Dermis microvascular lymphatic vessel endothelial cell (primary cell): ENCODE measurements at places on chromosomes 7 and 10.

DNA sequence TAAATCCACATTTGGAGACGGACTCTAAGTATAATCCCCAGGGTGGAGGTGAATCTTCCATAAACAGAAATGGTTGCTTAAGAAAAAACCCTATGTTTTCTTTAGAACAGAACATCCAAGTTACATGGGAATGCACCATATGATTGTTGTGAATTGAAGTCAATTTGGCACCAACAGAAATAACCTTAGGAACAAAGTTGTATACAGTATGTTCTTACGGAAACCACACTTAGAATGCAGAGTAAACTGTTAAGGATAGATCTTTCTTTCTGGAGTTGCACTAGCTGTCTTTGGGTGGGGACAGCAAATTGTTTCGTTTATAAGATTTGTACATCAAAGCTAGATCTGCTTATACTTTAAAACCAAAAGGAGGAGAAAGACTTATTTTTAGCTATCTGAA lies 316.4 kb downstream of the PTEN start:
- no peak for DNase-seq

DNA sequence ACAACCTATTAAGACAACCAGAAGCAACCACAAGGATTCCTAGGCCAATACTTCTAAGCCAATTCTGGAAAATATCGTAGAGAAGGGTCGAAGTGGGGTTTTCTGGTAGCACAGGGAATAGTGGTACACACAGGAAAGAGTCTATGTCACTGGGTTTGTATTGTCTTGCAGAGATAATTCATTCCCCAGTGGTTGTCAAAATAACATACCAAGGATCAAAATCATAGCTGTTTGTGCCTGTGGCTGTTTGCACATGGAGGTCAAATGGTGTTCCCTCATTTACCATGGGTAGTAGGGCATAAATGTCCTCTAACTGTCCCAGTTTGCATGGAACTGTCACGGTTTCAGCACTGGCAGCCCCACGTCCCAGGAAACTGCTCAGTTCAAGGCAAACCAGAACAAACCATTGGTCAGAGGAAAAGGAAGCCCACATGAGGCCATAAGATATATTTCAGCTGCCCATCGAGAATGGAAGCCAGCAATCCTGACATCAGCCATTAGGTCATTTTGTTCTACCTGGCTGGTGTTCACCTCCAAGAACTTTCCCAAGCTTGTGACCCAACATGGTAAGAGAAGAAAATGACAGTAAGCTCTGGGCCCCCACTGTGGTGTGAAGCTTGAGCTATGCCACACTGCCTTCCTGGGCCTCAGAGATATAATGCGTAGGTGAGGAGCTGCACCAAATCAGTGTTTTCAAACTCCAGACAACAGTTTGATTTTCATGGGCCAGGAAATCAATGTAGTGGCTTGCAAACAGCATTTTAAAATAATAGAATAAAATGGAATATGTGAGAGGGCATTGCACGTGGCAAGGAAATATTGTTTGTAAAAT lies 53.9 kb upstream of the NFE2L3 start:
- DNase-seq = no peak

DNA sequence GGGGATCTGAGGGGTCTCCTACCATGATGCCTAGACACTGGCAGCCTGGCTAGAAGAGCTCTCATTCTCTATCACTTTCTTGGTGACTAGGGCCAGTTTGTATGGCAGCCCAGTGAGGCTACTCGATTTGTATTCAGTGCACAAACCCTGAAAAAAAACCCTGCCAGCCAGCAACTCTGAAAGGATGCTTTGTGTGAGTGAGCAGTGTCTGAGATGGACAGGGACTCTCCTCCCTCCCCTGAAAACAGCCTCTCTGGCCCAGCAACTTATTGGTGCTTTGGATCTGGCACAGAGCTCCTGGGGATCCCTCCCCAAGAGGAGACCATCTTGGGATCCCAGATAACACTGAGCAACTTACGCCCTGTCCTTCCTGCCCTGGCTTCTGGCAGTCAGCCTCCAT lies 10.8 kb upstream of the LRRC4 start:
- DNase-seq = no peak

DNA sequence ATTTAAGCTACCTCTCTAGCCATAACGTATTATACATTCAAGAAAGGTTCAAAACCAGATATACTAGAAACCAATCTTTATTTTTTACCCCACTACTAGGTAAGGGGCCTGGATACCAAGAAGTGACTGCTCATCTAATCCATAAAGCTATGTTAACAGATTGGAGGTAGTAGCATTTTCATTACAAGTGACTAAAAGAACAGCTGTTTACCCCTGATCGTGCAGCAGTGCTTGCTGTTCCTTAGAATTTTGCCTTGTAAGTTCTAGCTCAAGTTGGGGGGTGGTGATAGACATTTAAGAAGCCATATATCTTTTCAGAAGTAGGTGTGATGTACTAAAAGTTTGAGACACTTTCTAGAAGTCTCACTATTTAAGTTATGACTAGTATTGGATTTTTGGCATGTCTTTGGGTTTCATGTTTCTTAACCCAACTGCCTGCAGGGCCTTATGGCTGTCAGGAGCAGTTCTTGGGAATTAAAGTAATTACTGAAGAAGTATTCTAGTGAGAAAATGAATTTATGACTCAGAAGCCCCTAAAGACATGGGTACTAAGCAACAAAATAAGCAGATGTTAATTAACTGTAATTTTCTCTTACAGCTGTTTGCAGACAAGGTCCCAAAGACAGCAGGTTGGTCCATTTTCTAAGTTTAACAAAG lies 2.3 kb downstream of the PPIA start:
- no peak for DNase-seq

DNA sequence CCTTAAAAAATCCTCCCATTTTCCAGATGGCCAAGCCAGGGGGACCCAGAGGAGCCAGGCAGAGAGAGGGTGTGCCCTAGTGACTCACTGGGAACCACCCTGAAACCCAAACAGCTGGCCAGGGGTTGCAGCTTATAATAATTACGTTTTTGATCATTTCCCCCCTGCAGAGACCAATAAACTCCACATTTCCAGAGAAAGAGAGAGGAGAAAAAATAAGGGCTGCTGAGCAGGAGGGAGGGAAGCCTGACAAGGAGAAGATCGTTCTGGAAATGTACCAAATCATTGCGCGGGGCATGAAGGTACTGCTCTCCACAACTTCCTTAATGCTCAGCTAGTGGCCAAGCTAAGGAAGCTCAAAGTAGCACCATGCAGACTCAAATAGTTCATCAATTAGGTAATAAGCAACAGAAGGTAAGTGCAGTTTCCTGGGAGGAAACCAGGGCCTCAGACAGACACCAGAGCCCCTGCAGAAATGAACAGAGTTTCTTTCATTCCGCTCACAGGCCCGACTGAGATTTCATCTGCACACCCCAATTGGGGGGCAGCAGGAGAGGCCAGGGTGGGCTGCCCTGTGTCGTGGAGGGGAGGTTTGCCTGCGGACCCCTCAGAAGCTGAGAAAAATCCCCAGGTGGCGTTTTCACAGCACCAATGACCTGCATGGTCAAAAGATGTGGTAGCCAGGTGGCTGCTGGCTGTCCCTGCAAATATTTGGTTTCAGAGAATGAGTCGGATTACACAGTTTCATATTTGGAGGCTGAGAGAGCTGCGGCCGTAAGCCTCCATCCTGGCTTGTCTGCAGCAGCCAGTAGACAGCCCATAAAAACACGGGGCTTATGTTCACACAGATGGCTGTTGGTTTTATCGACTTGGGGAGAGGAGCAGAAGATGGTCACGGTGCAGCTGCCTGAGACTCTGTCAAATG lies 153.2 kb upstream of the LYZL2 start:
- no peak for DNase-seq

DNA sequence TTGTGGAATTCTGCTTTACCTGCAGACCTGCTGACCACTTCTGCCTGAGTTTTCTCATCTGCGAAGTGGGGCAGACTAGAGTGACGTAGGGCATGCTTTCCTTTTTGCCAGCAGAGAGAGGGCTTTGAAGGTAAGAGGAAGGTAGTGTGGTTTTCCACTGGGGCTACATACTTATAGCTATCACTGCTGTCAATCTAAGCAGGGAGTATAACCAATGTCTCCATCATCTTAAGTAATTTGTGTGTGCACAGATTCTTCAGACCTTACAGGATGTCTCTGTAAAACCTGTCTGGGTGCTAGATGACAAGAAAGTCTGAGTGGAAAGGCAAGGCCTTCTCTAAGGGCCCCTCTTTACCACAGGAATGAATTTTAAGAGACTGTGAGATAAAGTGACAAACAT lies 106.8 kb downstream of the RBM20 start:
- no peak for DNase-seq
